GM19239 (cell line): ENCODE measurements at places on chromosomes 12 and 14.

DNA sequence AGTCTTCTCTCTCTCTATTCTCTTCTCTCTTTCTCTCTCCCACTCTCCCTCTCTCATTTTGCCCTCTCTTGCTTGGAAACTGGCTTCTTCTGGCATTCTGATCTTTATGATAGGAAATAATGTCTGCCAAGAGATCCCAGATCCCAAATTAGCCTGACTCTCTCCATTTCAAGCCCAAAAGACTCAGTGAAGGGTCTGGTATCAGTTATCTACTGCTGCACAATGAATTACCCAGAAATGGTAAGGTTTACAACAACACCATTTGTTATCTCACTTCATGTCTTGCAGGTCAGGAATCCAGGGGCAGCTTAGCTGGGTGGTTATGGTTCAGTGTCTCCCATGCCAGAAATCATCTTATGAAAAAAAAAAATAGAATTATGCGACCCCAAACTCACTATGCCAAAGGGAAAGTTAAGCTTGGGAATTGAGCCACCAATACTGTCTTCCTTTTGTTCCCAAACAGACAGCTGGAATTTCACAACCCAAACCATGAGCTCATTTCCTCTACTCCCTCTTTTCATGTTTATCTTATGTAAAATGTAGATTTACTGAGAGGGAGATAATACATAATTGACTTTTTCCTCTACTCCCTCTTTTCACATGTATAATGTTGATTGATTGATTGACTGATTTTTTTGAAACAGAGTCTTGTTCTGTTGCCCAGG, 67.8 kb upstream of the FICD start:
- no peak for DNase-seq

DNA sequence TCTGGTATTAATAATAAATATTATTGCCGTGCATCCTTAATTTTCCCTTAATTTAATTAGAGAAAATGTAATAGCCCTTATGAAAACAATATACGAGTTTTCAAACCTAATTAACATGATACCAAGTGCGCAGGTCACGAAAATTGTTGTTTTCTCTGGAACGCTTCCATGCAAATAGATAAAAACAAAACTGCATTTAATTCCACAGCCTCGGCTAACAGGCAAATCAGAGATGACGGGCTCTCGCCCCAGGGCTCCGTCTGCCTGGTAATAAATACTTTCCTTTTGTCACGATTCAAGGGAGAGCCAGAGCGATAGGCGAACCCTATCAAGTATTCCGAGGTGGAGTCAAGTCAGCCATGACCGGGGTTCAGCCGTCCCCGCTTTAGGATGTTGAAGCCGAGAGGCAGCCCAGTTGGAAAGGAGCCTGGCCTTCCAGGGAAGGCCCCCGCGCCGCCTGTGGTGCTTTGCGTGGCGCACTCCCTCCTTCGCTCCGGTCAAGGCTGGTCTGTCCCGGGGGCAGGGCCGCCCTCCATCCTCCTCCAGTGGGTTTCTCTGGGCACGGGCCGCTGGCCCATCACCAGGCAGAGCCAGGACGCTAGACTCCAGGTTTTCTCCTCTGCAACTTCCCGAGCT, 137.8 kb upstream of the GSC start:
- DNase-seq: no peak

DNA sequence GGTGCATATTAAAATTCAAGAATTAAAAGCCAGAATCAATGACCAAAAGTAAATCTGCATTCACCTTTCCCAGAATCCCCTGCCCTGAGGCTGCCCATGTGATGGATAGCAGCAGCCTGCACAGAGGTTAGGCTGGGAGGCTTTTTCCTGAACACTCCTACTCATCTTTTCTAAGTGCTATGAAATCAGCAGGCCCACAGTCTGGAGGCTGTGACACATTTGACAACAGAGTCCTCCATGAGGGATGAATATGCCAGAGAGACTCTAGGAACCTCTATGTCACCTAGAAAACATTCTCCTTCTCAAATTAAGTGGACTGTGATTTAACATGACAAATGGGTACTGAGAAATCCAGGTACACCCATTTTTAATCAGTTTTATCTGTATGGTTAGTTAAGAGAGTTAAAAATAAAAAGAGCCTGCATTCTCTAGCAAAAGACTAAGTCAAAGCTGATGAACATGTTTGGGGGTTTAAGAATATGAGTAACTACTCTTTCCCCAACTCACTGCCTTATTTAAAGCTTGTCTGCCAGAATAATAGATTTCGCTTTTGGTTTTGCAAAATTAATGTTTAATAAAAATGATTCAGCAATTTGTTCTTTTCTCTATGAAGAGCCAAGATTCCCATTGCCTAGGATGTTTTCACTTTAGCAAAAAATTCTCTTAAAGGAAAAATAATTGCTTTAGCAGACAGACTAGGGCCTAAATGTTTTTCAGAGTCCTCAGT, 115.0 kb downstream of the RTN1 start:
- DNase-seq: no peak

- DNase-seq: no peak
Measured at GRCh38 chr12:30965613-30965985, 39.1 kb downstream of the TSPAN11 start.

DNA sequence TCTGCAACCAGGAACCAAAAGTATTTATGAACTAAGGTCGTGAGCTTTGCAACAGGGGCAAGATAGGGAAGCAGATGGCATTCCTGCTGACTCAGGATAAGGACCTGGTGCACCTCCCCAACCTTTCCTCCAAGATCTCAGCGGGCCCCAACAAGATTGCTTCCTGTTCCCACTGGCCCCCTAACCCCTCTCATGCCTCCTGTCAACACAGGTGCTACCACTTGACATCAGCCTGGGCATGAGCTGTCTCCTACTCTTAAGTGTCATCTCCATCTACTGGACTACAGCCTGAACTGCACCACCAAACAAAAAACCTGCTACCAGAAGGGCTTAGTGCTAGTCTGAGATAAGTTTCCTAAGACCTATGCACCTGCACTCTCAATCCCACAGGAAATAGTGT, 32.7 kb downstream of the MED6 start:
- peak; percentile 7 for DNase-seq

GRCh38 chr14:72546344-72547016, 347.4 kb downstream of the DPF3 start:
- DNase-seq: no peak

DNA sequence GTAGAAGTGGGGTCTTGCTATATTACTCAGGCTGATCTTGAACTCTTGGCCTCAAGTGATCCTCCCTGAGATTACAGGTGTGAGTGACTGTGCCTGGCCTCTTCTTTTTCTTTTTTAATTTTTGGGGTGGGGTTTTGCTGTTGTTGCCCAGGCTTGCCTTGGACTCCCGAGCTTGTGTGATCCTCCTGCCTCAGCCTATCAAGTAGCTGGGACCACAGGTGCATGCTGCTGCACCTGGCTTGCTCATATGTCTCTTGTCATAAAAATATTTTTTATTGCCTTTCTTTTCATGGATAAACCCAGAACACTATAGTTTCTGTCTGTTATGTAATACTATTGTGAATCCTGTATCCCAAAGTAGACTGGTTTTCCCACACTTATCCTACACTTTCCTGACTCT, 26.0 kb downstream of the SCYL2 start:
- no peak for DNase-seq

DNA sequence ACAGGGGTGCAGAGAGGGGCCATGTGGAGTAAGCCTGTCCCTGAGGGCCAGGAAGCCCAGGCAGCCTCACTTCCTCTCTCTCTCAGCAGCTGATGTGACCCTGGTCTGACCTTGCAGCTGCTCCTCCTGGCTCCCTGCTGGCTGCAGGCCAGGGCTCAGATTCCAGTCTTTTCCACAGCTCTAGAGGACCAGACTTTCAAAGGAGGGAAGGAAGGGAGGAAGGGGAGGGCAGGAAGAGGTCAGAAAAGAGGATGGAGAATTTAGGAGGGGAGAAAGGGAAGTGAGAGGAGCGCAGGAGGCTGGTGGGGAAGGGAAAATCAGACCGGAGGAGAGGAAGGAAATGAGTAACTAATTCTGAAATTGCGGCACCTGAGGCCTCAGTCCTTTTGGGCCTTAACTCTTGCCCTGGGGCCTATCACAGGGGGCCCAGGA, 40.9 kb upstream of the VASH1 start:
- peak; percentile 54 for DNase-seq
